ENCODE measurements at places on chromosomes 5 and 9. TPM values are rescaled to one million over a fixed set of nuclear protein-coding genes. Genes with fewer than 3 reads are reported as not detected.

Gene GKAP1
- 9.6 TPM for total RNA-seq

Gene CXCL14
- 0.62 TPM for total RNA-seq

Gene TCF7
- total RNA-seq = 5.2 TPM

Gene IFNE
- 0.57 TPM for total RNA-seq

Gene NDUFAF2
- 31.0 TPM for total RNA-seq

Gene TIMD4
- total RNA-seq = not detected

Gene LRRC70
- not detected for total RNA-seq

Gene VLDLR
- total RNA-seq = 9.2 TPM

Gene STPG3
- not detected for total RNA-seq

Gene BTNL9
- total RNA-seq = not detected

Gene HBEGF
- 9.2 TPM for total RNA-seq

DNA sequence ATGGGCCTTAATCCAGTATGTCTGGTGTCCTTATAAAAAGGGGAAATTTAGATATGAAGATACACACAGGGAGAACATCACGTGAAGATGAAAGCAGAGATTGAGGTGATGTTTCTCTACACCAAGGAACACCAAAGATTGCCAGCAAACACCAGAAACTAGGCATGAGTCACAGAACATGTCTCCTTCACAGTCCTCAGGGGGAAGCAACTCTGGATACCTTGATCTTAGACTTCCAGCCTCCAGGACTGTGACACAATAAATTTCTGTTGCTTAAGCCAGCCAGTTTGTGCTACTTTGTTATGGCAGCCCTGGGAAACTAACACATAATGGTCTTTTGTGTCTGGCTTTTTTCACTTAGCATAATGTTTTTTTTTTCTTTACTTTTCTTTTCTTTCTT is 41.2 kb upstream of the STRBP start:
- DNase-seq = peak; percentile 30

GRCh38 chr9:36315283-36315682 is 57.0 kb upstream of the GNE start:
- no peak for DNase-seq

DNA sequence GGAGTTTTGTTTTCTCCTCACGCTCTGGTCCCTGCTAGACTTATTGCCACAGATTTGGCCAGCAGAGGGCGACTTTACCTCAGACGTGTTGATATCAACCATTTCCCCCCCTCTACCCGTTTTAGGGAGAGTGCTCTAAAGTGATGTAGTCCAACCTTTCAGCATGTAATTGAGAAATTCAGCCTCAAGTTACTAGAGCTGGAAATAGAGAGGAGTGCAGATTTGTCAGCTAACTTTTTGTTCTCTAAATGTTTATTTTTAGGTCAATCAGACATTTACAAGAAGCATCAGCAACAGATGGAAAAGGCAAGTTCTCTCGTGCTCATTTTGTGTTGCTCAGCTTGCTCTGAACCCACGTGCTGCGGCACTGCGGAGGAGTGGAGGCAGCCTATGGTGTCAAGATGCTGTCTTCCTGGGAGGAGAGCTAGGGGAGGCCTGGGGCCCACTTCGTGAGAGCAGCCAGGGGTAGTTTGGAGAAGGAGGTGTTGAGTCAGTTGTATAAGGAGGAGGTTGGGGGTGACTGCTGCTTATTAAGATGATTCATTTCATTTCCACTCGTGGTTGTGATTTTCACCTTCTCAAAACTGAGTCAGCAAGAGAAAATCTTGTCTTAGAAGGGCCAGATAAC is 53.6 kb downstream of the GPR107 start:
- peak; percentile 78 for DNase-seq

DNA sequence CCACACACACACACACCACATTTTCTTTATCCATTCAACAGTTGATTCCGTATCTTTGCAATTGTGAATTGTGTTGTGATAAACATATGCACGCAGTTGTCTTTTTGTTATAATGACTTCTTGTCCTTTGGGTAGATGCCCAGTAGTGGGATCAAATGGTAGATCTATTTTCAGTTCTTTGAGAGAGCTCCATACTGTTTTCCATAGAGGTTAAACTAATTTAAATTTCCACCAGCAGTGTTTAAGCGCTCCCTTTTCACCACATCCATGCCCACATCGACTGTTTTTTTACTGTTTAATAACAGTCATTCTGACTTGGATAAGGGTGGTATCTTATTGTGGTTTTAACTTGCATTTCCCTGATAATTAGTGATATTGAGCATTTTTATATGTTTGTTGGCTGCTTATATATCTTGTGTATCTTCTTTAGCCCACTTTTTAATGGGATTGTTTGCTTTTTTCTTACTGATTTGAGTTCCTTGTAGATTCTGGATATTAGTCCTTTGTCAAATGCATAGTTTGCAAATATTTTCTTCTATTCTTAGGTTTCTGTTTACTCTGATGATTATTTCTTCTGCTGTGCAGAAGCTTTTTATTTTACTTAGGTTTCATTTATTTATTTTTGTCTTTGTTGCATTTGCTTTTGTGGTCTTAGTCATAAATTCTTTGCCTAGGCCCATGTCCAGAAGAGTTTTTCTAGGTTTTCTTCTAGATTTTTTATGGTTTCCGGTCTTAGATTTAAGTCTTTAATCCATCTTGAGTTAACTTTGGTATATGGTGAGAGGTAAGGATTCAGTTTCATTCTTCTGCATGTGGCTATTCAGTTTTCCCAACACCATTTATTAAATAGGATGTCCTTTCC is 82.4 kb downstream of the SH3RF2 start:
- DNase-seq = no peak

DNA sequence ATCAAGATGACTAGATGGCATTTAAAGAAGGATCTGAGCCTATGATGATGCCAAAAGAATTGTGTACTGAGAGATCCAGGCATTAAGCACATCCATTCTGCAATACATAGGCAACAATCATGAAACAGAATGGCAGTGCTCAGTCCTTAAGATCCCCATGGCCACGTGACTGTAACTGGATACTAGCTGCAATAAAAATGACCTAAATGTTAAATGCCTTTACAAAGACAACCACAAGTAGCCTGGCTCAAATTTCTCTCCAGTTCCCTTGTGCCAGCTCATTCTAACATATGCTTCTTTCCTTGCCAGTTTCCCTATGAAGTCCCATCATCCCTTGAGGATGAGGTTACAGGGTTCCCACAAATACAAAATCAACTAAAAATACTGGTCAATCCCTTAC is 148.3 kb upstream of the GHR start:
- DNase-seq = peak; percentile 9

DNA sequence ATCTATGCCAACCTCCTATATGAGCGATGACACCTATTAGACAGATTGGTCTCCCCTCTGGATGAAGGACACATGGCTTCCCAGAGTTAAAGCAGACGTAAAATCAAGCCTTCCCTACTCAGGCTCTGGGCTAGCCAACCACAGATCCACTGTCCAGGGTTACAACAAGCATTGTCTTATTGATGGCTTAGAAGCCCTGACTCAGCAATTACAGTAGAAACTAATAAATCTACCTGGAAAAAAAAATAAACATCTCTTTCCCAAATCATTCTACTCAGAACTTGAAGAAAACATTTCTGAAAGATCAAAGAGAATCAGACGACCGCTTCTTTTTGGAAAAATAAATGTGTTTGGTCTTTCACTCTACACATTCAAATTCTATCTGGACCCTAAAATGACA is 189.3 kb downstream of the GLIS3 start:
- DNase-seq = no peak

- DNase-seq = no peak
Observed at GRCh38 chr5:120910629-120911028, 446.5 kb downstream of the PRR16 start.

DNA sequence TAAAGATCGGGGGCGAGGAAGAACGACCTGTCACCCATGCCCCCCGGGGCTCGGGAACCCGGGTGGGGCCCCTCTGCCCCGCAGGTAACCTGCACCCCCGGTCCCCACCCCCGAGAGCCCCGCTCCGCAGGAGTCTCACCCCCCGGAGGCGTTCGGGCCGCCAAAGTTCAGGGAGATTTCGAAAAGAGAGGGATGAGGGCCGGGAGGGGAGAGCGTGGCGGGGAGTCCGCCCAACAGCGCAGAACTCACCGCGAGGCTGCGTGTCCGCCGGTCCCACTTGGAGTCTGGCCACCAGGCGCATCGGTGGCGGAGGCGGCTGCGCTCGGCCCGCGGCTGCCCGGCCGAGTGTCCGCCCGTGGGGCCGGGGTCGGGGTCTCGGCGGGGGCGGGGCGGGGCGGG is at the start of gene PHF19:
Gene PHF19, minus strand, starts transcription at position 347 of the 399 bp plus-strand sequence. CDS start 2,447 bp downstream, outside the sequence.
- DNase-seq = peak; percentile 57

GRCh38 chr9:82763656-82764055 is 299.3 kb downstream of the RASEF start:
- DNase-seq = peak; percentile 23

GRCh38 chr5:10600626-10601245 is 36.9 kb downstream of the ANKRD33B start:
- DNase-seq = peak; percentile 41

DNA sequence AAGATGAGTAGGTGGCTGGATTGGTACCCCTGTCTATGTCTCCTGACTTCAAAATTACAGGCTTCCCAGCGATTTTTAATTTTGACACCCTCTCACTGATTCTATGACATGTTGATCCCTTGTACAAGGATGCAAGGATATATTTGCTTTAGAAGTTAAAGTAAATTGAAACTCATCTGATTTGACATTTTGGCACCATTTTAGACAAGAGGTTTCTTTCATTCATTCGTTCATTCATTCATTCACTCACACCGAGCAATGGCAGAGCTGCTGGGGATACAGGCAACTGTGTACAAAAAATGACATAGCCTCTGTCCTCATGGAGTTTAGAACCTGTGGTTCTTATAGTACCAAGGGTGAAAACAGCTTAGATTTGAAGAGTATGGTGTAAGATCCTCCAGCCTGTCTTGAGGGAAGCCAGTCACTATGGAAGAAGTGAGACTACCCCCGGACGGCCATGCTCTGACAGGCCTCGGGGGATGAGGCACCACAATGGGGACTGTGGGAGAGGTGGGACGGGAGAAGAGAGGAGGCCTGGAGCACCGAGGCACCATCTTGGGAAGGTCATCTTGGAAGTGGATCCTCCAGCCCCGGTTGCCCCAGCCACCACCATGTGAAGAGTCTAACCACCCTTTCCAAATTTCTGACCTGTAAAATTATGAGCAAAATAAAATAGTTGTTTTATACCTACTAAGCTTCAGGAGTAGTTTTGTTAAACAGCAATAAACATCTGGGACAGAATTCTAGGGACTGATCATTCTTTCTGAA is 16.2 kb downstream of the STC2 start:
- DNase-seq = no peak

- DNase-seq = no peak
Observed at GRCh38 chr9:122446819-122447484, 30.8 kb downstream of the OR1J1 start.
